ENCODE measurements at places on chromosomes 2 and 18. TPM values are rescaled to one million over a fixed set of nuclear protein-coding genes. Genes with fewer than 3 reads are reported as not detected.

Gene ARMC9
- 6.5 TPM for total RNA-seq

Gene QPCT
- 7.1 TPM for total RNA-seq

Gene PID1
- total RNA-seq: 0.76 TPM

Gene GCG
- total RNA-seq: not detected

Gene BCL11A
- 1.1 TPM for total RNA-seq

Gene DPYSL5
- not detected for total RNA-seq

Gene IL1RN
- not detected for total RNA-seq

Gene HOXD8
- 12.6 TPM for total RNA-seq

Gene IL36G
- not detected for total RNA-seq

Gene APCDD1
- not detected for total RNA-seq

Gene TGOLN2
- total RNA-seq: 60.1 TPM

Gene PSTPIP2
- total RNA-seq: 3.6 TPM

Gene ANKRD30B
- total RNA-seq: not detected

Gene HRH4
- not detected for total RNA-seq

Gene TMEM169
- total RNA-seq: under 0.01 TPM

Gene ACVR1C
- total RNA-seq: not detected

Gene KYNU
- total RNA-seq: 1.1 TPM

Gene DSC2
- 0.13 TPM for total RNA-seq

Gene SLC25A52
- total RNA-seq: not detected

Gene SIX2
- total RNA-seq: not detected

Gene SLC9A4
- total RNA-seq: under 0.01 TPM

Gene LOXHD1
- total RNA-seq: 0.16 TPM

Gene B4GALT6
- total RNA-seq: 7.0 TPM

Gene ACOXL
- total RNA-seq: 0.06 TPM

Gene KHK
- total RNA-seq: 2.8 TPM

Gene GNLY
- not detected for total RNA-seq

Gene PSMG2
- 41.6 TPM for total RNA-seq

Gene FAM110C
- total RNA-seq: 0.13 TPM

Gene MC4R
- not detected for total RNA-seq

Gene VWC2L
- not detected for total RNA-seq

Gene C2orf81
- 0.13 TPM for total RNA-seq

Gene ABHD1
- not detected for total RNA-seq

Gene GAL3ST2
- not detected for total RNA-seq

Gene PDE1A
- 0.16 TPM for total RNA-seq

Gene MYCN
- total RNA-seq: 6.2 TPM

Gene SOX11
- under 0.01 TPM for total RNA-seq

Gene CTAGE1
- not detected for total RNA-seq

Gene PCARE
- total RNA-seq: not detected

Gene VIL1
- total RNA-seq: not detected

Gene FHL2
- 27.4 TPM for total RNA-seq

Gene SCN1A
- total RNA-seq: not detected

Gene RASGRP3
- 92.1 TPM for total RNA-seq

Gene ZC3H6
- total RNA-seq: 2.2 TPM

Gene RIT2
- not detected for total RNA-seq

Gene TDRD15
- not detected for total RNA-seq

Gene SLC4A5
- not detected for total RNA-seq

Gene HSBP1L1
- 7.1 TPM for total RNA-seq

All from bladder microvascular endothelial cell (primary cell).